ENCODE measurements at places on chromosomes 1 and 21.

DNA sequence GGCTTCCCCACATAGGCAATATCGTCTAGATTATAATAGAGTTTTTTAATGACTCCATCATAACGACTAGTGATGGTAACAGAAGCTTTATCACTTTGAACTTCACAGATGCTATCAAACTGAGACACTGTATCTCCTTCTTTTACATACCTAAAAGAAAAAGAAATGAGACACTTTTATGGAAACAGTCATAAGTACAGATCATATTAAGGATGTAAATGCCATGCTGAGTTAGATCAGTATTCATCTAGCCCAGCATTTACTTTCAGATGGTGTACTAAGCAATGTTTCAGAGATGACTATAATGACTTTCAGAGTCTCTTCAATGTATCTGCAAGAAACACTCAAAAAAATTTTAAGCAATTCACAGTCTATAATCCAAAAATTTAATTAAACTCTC is 18.9 kb downstream of the DBT start:
- no peak for DNase-seq

GRCh38 chr1:241701483-241702295 is 49.6 kb downstream of the WDR64 start:
- no peak for DNase-seq

GRCh38 chr1:11564237-11564636 is 85.3 kb downstream of the DISP3 start:
- no peak for DNase-seq

- DNase-seq, result no peak
Measured at GRCh38 chr1:44246806-44247205, 33.5 kb downstream of the DMAP1 start.

GRCh38 chr1:66764994-66765578 is 12.8 kb downstream of the DYNLT5 start:
- DNase-seq, result peak; percentile 26

DNA sequence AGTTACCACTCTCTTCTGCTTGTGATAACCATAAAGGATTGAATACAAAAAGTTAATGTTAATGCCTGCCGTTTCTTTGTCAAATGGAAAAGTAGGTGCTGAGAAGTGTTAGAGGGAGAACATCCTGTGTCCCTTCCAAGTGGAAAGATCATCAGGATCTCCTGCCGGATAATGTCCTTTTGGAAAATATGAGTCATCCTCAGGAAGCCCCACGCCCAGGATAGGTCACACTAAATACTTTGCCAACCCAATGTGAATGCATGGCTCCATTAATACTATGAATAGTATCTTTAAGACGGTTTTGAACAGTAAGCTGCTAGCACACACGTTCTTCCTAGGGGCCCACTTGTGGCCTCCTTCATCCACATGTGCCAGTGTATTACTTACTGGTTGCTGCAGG is 279.5 kb downstream of the ZNF326 start:
- no peak for DNase-seq

- DNase-seq, result no peak
Measured at GRCh38 chr1:214831956-214832355, 229.0 kb downstream of the CENPF start.

GRCh38 chr1:10537082-10537766 is 62.5 kb downstream of the PEX14 start:
- DNase-seq, result peak; percentile 71

DNA sequence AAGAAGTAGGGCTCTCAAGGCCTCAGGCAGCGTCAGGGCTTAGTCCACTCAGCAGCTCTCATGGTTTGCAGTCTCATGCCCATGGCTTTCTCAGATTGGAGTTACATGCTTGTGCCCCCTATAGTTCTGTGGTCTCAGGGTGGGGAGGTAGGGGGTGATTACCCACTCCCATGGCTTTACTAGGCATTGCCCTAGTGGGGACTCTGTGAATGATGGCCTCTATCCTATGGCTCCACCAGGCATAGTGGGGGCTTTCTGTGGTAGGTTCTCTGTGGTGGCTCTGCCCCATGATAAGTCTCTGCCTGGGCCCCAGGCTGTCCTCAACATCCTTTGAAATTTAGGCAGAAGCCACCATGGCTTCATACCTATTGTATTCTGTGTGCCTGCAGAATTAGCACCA is 48.9 kb downstream of the MSH4 start:
- no peak for DNase-seq

GRCh38 chr1:61254634-61255357 is 172.4 kb downstream of the NFIA start:
- no peak for DNase-seq

GRCh38 chr1:1086911-1087341 is 12.8 kb upstream of the RNF223 start:
- DNase-seq, result no peak

DNA sequence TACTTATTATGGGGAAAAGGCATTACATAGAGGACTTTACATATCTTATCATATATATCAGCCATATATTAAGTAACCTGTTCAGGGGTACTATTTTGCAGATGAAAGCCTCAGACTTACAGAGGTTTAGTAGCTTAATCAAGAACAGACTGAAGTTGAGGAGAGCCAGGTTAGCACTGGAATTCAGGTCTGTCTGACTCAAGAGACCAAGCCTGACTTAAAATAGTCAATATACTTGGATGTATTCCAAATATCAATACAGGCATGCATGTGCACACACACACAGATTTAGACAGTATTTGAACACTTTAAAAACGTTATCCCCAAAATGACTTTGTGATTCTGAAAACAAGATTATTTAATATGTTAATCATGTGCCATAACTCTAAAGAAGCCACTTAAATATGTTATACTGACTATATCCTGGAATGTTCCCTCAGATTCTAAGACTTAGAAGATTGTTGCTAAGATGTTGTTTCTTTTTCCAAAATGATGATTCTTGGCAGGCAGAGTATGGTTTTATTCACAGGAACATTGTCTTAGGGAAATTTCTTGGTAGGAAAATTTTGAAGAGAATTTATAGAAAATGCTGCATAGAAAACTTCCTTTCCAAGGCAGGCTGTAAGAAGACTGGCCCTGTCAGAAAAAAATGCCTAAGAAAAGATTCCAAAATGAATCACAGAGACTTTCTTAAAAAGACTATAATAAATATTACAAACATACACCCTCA is 61.6 kb downstream of the ADAMTS1 start:
- DNase-seq, result no peak

GRCh38 chr21:39065917-39066316 is 117.3 kb downstream of the PSMG1 start:
- no peak for DNase-seq

DNA sequence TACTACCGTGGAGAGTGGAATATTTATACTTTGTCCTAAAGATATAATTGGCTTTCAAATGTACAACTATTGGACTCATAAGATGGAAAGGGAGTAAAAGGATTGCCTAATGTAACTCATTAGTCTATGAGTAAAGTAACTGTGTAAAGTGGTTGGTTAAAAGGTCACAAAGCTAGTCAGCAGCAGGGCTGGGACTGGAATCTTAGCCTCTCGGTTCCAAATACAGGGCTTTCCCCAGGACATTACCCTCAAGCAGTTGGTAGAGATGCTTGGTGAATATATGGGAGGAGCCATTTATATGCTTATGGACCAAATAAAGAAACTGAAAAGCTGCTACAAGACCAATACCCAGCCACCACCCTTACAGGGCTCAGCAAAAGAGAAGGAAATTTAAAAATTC is 283.7 kb downstream of the HLX start:
- no peak for DNase-seq

DNA sequence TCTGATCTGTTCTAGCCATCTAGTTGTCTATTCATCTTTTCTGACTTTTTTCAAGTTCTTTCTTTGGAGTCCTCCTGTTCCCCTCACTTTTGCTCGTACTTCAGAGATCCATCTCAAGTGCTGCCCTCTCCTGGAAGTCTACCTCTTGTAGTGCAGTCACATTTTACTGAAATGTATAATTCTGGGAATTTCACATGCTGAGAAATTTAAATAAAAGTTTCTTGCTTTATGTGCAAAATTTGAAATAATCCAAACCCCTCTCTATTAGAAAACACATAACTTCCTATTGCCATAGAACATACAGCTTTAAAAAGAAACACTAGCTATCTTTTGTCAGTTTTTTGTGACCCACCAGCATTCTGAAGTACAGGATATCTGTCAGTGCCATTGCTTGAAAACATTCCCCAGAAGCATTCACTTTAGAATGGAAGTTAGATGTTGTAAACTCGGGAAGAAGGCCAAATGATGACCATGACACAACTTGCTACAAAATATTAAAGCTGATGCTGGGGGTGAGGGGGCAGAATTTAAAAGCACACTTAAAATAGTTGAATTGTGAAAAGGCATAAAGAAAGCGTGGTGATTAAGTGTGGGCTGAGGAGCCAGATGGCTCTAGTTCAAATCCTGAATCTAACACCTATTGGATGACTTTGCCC is 22.0 kb downstream of the RLF start:
- DNase-seq, result no peak

DNA sequence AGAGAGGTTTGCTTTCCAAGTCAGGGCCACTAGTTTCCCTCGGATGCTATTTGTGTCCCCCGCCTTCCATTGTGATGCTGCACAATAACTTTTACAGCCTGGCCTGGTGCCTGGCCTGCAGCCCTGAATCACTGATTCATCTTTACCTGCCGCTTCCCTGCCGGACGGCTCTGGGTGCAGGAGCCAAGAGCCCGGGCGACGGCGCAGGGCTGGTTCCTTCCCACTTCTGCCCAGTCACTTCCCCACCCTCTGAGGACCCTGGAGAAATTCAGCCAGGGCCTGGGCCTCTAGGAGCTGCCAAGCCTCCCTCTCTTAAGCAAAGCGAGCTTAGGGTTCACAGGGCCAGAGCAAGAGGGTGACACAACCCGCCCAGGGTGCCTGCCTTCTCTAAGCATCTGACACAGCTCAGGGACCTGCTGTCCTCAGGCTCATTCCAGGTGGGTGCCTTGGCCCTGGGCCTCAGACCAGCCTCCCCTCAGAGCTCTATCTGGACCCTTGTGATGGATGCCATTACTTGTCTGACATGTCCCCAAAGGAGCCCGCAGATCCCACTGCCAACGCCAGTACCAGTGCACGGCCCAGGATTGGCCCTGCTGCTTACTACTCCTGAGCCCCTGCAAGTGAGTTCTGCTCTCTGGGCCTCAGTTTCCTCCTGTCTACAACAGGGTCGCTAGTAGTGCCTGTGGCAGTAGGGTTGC is 381.0 kb upstream of the VAMP3 start:
- DNase-seq, result no peak

Data from NCI-H187 (cell line).